ENCODE measurements at places on chromosomes 7 and 10. TPM values are rescaled to one million over a fixed set of nuclear protein-coding genes. Genes with fewer than 3 reads are reported as not detected.

DNA sequence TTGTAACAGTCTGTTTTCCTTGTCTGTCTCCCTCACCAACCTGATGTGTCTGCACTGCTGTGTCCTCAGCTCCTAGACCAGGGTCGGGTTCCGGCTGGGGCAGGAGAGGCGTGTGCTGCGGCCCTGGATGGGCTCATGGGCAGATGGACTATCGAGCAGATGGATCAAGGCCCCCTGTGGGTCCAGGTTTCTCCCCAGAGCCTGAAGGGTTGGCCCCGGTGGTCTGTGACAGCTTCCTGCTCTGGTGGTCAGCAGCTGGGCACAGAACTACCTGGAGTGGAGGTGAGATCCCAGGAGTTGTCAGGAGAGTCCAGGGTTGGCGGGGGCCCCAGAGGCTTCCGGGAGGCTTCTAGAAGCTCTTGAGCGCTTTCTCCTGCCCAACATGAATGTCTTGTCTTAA, 75.1 kb downstream of the GRK5 start:
- no peak overlapping the region for H3K27ac ChIP-seq
- no peaks in the 10 kb centered on the region for H3K27me3 ChIP-seq
- no peak overlapping the region for H3K4me3 ChIP-seq
- no peaks in the 10 kb centered on the region for H3K36me3 ChIP-seq

GRCh38 chr7:144388950-144389349, 14.5 kb downstream of the NOBOX start:
- no peak overlapping the region for H3K4me3 ChIP-seq
- no peak overlapping the region for H3K27ac ChIP-seq
- H3K4me1 ChIP-seq: no peaks in the 10 kb centered on the region
- no peaks in the 10 kb centered on the region for H3K27me3 ChIP-seq

ZSCAN21 gene
- total RNA-seq: 12.4 TPM

DNA sequence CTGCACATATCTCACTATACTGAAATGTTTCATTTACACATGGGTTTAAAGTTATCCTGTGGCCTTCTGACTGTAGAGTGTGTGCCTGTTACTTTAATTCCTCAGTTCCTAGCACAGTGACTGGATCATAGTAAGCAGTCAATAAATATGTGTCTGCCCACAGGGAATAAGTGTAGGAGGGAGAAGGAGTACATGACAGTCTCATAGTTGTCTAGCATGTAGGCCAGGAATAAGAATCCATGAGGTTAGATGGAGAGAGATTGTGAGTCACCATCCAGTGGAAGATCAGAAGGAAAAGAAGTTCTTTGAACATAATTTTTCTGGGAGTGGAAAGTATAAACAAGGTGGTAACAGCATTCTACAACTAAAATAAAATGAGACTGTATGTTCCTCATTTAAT, 36.6 kb upstream of the SEMA3A start:
- no peaks in the 10 kb centered on the region for H3K36me3 ChIP-seq
- H3K4me3 ChIP-seq: no peak overlapping the region
- H3K4me1 ChIP-seq: no peaks in the 10 kb centered on the region
- no peaks in the 10 kb centered on the region for H3K27me3 ChIP-seq

- H3K4me3 ChIP-seq: no peak overlapping the region
- DNase-seq: no peak
- H3K4me1 ChIP-seq: peaks cover 5% of the 10 kb centered on the region
- no peaks in the 10 kb centered on the region for H3K27me3 ChIP-seq
Measured at GRCh38 chr7:106278695-106279094, 6.1 kb downstream of the NAMPT start.

DNA sequence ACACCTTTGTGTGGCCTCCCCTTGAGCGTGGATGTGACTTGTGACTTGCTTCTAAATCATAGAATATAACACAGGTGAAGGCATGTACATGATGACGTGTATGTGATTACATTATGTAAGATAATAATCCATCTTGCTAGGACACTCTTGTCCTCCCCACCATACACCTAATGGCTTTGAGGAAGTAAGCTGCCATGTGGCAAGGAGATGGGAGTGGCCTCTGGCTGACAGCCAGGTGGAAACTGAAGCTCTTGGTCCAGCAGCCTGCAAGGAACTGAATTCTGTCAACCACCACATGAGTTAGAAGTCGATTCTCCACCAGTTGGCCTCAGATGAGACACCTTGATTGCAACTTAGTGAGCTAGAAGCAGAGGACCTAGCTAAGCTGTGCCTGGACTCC, 67.4 kb upstream of the ELN start:
- H3K36me3 ChIP-seq: no peaks in the 10 kb centered on the region
- H3K4me3 ChIP-seq: no peak overlapping the region
- no peaks in the 10 kb centered on the region for H3K27me3 ChIP-seq
- no peaks in the 10 kb centered on the region for H3K4me1 ChIP-seq

DNA sequence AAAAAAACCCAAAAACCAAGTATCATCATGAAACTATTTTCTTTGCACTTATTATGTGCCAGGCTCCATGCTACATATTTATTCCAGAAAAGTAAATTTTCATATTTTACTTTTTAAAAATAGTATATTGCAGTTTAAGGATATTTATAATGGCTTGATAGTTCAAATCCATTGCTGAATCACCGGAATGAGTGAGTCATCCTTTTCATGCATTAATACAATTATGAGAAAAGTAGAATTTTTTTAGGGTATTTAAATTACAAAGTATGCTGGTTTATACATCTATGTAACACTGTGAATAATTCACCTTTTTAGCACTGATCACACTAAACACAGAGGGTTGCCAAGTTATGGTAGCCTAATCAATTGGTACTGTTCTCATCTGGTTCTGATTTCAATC, 54.3 kb downstream of the SLC16A9 start:
- peaks cover 9% of the 10 kb centered on the region for H3K36me3 ChIP-seq
- no peak overlapping the region for H3K27ac ChIP-seq
- no peak for DNase-seq
- H3K4me1 ChIP-seq: no peaks in the 10 kb centered on the region
- H3K27me3 ChIP-seq: no peaks in the 10 kb centered on the region

DNA sequence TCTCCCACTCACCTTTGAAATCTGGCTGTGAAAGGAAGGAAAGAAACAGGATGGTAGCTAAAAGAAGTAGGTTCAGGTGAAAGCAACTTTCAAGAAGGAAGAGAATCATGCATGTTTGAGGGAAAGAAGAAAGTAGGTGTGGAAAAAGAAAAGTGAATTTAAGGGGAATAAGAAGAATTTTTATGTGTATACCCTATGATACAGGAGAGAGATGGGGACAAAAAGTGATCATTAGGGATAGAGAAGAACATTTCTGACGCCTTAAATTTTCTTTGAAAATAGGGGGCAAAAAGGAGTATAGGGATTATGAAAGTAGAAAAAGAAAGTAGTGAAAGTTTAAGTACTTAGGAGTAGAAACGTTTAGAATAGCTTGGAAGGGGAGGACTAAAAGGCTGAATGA, 15.2 kb downstream of the KRIT1 start:
- H3K27ac ChIP-seq: no peak overlapping the region
- H3K4me3 ChIP-seq: no peak overlapping the region
- no peak for DNase-seq
- no peaks in the 10 kb centered on the region for H3K27me3 ChIP-seq
- H3K4me1 ChIP-seq: no peaks in the 10 kb centered on the region
- H3K36me3 ChIP-seq: peaks cover 12% of the 10 kb centered on the region

DNA sequence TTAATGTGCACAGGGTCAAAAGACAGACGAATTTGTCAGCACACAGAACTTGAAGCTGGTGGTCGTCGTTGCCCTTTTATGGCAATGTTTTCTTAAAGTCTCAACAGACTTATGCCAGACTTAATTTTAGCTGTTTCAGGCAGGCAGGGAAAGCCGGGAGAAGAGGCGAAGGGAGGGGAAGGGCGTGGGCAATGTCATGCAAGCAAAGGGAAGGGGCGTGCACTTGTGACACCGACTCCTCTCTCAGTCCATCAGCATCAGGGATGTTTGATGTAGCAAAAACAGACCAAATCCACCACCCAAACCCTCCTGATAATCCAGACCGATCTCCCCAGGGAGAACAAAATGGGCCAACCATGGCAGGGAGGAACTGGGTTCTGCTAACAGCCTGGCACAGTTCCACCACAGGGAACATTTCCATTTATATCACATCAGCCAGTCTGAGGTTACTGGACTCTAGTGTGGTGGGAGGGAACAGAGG, 118.1 kb upstream of the RHEB start:
- H3K36me3 ChIP-seq: no peaks in the 10 kb centered on the region
- no peak overlapping the region for H3K4me3 ChIP-seq
- no peaks in the 10 kb centered on the region for H3K27me3 ChIP-seq
- peak overlapping the region; percentile 44 for H3K27ac ChIP-seq

- no peaks in the 10 kb centered on the region for H3K36me3 ChIP-seq
- no peak overlapping the region for H3K4me3 ChIP-seq
- no peaks in the 10 kb centered on the region for H3K4me1 ChIP-seq
- H3K27ac ChIP-seq: no peak overlapping the region
- peaks cover 57% of the 10 kb centered on the region for H3K27me3 ChIP-seq
- peak; percentile 52 for DNase-seq
Measured at GRCh38 chr10:129959544-129960480, 4.3 kb downstream of the EBF3 start.

DNA sequence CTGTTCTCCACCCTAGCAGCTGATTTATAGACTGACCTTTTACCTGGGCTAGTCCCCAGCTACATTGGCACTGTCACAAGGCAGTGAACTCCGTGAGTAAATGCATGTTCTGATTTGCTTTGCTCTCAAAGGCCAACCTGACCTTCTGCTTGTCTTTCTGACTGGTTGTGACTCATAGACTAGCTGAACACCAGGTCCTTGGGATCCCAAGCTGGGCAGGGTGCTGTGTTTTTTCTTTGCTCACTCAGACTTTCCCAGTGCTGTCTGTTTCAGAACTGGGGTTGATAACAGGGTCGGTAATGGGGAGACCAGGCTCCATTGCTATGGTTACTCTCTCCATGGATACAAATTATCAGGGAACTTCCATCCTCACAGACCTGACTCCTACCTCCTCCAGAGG, 35.0 kb downstream of the EVX1 start:
- H3K27me3 ChIP-seq: no peaks in the 10 kb centered on the region
- H3K27ac ChIP-seq: no peak overlapping the region
- no peaks in the 10 kb centered on the region for H3K4me1 ChIP-seq
- H3K36me3 ChIP-seq: no peaks in the 10 kb centered on the region
- H3K4me3 ChIP-seq: no peak overlapping the region

PLAC9 gene
- 31.4 TPM for total RNA-seq

SPDYE11 gene
- total RNA-seq: not detected

NPC1L1 gene
- 0.88 TPM for total RNA-seq

FEZF1 gene
- not detected for total RNA-seq

DNA sequence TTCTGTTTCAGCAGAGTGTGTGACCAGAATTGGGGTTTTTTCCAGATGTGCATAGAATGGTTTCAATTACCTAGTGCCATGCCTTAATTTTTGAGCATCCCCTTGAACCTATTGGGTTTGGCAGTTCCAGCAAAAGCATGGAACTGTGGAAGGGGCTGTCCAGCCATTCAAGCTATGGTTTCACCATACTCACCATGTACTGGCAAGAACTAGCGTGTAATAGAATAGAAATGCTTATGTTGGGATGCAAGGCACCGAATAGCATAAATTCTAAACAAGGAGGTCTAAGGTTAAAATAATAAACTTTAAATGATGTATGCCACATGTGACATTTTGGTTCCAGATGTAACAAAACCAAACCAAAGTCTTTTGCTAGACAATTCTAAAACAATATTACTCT, 91.4 kb downstream of the MTERF1 start:
- H3K27me3 ChIP-seq: no peaks in the 10 kb centered on the region
- no peak overlapping the region for H3K27ac ChIP-seq
- no peak overlapping the region for H3K4me3 ChIP-seq
- H3K36me3 ChIP-seq: no peaks in the 10 kb centered on the region
- no peak for DNase-seq

DNA sequence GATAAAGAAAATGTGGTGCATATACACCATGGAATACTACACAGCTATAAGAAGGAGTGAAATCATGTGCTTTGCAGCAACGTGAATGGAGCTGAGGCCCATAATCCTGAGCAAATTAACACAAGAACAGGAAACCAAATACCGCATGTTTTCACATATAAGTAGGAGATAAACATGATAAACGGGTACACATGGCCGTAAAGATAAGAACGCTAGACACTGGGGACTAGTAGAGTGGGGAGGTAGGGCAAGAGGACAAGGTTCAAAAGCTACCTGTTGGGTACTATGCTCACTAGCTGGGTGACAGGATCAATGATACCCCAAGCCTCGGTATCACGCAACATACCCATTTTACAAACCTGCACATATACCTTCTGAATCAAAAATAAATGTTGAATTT, 113.7 kb downstream of the CSTF2T start:
- no peak for DNase-seq
- H3K27me3 ChIP-seq: no peaks in the 10 kb centered on the region
- peaks cover 3% of the 10 kb centered on the region for H3K4me1 ChIP-seq
- no peaks in the 10 kb centered on the region for H3K36me3 ChIP-seq
- no peak overlapping the region for H3K27ac ChIP-seq
- H3K4me3 ChIP-seq: no peak overlapping the region

DNA sequence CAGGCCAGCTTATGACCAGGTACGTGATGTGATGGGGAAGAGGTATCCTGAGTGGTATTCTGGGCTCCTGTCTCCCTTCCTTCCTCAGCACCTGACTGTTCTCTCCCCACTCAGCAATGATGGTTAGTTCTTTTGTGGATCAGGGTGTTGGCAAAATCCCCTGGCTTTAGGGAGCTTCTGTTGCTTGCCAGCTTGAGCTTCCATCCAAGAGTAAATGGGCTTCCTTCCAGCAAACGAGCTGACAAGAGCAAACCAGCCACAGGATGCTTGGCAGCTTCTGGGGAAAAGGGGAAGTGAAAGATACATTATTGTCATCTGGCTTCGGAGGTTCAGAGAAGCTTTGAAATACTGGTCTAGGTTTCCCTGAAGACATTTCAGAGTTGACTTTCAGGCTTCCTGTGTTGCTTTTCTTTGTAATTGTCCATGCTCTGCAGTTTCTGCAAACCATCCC, 5.2 kb downstream of the DUSP5 start:
- H3K27me3 ChIP-seq: peaks cover 3% of the 10 kb centered on the region
- H3K36me3 ChIP-seq: peaks cover 2% of the 10 kb centered on the region
- H3K27ac ChIP-seq: peak overlapping the region; percentile 73
- no peak for DNase-seq

DNA sequence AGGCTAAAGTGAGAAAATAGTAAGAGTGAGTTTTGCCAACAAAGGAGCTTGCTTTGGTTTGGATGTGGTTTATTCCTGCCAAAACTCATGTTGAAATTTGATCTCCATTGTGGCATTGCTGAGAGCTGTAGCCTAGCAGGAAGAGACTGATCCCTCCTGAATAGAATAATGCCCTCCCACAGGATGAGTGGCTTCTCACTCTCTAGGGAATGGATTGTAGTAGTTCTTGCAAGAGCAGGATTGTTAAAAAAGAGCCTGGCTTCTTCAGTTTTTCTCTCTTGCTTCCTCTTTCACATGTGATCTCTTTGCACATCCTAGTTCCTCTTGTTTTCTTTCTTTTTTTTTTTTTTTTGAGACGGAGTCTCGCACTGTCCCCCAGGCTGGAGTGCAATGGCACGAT, 34.4 kb downstream of the ASAH2 start:
- no peak overlapping the region for H3K4me3 ChIP-seq
- H3K4me1 ChIP-seq: no peaks in the 10 kb centered on the region
- no peaks in the 10 kb centered on the region for H3K36me3 ChIP-seq
- H3K27ac ChIP-seq: no peak overlapping the region

GRCh38 chr10:78231939-78232338, 198.3 kb downstream of the RPS24 start:
- no peak overlapping the region for H3K4me3 ChIP-seq
- no peaks in the 10 kb centered on the region for H3K4me1 ChIP-seq
- H3K27me3 ChIP-seq: no peaks in the 10 kb centered on the region
- H3K36me3 ChIP-seq: no peaks in the 10 kb centered on the region

All from kidney (tissue), 22 donors.